Naive thymus-derived CD4-positive, alpha-beta T cell (primary cell): ENCODE measurements at places on chromosomes 11 and 22. TPM values are rescaled to one million over a fixed set of nuclear protein-coding genes. Genes with fewer than 3 reads are reported as not detected.

ACAT1 gene
- 17.2 TPM for total RNA-seq

PRSS23 gene
- total RNA-seq: 0.24 TPM

TIMP3 gene
- not detected in 2 replicates for total RNA-seq

NARS2 gene
- total RNA-seq: 21.1 TPM

PSMA1 gene
- total RNA-seq: 113 TPM

GAB4 gene
- 0.61 TPM for total RNA-seq

HSPB2 gene
- total RNA-seq: not detected in 2 replicates

PIWIL4 gene
- 1.2 TPM for total RNA-seq

CBLIF gene
- total RNA-seq: not detected

AP2A2 gene
- total RNA-seq: 89.2 TPM

MPPED2 gene
- total RNA-seq: not detected in 2 replicates

RTN3 gene
- total RNA-seq: 34.4 TPM

SAMM50 gene
- total RNA-seq: 25.9 TPM

NNMT gene
- not detected for total RNA-seq

GLB1L2 gene
- total RNA-seq: 0.34 TPM

HBG1 gene
- total RNA-seq: not detected

PHOX2A gene
- not detected for total RNA-seq

MMP13 gene
- total RNA-seq: not detected

OR52H1 gene
- 0.32 TPM for total RNA-seq

EMID1 gene
- total RNA-seq: not detected in 2 replicates

MAJIN gene
- total RNA-seq: not detected in 2 replicates

SLC5A4 gene
- total RNA-seq: not detected

EHF gene
- 0.20 TPM for total RNA-seq

IPO7 gene
- 61.3 TPM for total RNA-seq

IMMP1L gene
- total RNA-seq: 11.4 TPM

COMT gene
- 80.7 and 84.5 TPM in 2 replicates for total RNA-seq

FUT4 gene
- 6.1 TPM for total RNA-seq

NLRP6 gene
- 5.4 TPM for total RNA-seq

TMPRSS5 gene
- total RNA-seq: 1.2 TPM

KDM4E gene
- total RNA-seq: not detected

MAP6 gene
- total RNA-seq: not detected

CDKN1C gene
- 6.0 TPM for total RNA-seq

CD3G gene
- total RNA-seq: 192 TPM

SAA4 gene
- total RNA-seq: not detected

HIC2 gene
- total RNA-seq: 10.0 TPM

NXPE1 gene
- not detected in 2 replicates for total RNA-seq

APOL2 gene
- 40.1 TPM for total RNA-seq

P2RY2 gene
- total RNA-seq: not detected

CCS gene
- 32.8 TPM for total RNA-seq

DEFB131B gene
- total RNA-seq: not detected

CBX7 gene
- 74.9 TPM for total RNA-seq

CAPN1 gene
- total RNA-seq: 157 TPM

FAM83F gene
- total RNA-seq: 7.2 TPM

NAALAD2 gene
- total RNA-seq: not detected

PGA5 gene
- total RNA-seq: not detected
